ENCODE measurements at places on chromosomes 4 and X.

GRCh38 chr4:95798003-95798402 is 41.9 kb upstream of the PDHA2 start:
- no peak for DNase-seq

DNA sequence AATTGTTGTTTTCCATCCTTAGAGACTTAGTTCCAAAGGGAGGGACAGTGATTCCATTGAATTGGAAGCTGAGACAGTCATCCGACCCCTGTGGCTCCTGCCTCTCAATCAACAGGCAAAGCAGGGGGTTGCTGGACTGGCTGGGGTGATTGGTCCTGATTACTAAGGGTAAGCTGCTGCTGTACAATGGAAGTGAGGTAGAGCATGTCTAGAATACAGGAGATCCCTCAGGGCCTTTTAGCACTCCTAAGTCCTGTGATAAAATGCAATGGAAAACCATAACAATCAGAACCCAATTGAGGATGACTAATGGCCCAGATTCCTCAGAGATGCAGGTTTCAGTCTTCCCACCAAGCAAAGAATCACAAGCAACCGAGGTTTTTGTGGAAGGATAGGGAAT is 127.6 kb downstream of the AASDH start:
- no peak for DNase-seq

DNA sequence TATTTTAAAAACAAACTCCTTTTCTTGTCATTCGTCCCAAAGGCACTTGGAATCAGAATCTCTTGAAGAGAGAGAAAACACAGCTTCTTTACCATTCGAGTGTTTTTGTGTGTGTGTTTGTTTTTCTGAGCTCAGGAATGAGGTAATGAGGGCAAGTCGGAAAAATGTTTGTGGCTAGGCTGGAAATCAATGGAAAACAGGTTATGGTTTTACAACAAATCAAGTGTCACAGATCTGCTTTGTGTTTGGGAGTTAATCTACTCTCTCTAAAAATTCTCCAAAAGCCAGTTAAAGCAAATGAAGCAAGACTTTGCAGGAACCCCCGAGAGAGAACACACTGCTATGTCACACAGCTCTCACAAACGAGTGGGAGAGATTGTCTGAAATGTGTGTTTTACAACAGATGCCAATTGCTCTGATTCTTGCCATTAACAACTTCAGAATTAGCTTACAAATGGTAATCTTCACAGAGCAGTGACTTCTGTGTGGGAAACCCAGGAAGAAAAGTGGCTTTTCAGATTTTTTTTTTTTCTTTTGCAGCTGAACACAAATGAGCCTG is 264.1 kb downstream of the CBLL2 start:
- DNase-seq = no peak

DNA sequence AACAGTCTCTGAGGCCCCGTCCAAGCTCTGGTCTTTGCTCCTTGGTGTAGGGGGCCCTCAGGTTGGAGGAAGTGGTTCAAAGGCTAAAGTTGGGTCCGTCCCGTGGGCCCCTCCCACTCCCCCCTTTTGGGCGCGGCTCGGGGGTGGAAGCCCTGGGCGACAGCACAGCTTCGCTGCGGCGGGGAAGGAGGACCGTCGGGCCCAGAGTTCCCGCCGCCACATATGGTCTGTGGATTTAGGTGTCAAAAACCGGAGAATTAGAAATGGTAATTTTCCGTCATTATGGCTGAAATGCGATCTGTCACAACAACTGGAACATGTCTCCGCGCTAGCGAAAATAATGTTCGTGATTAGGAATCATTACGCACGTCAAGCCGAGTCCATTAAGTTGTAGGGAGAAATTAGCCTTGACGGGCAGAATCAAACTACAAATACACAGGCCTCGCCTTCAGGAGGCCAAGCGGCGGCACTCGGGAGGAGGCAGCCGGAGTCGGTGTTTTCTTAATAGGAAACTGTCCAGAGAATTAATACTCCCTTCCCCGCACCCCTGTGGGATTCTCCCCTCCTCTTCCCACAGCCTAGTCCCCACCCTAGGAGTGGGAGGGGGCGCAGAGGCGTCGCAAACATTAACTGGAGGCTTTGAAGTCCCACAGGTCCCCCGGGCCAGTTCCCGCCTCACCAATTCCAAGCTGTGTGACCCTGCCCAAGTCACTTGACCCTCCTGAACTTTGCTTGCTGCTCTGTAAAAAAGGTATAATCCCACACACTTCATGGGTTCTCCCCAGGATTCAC is 15.0 kb downstream of the NKX3-2 start:
- DNase-seq = no peak

Measured in heart right ventricle (tissue), 16 donors.